Ovary (tissue), 10 donors: ENCODE measurements at places on chromosomes 2 and 18. TPM values are rescaled to one million over a fixed set of nuclear protein-coding genes. Genes with fewer than 3 reads are reported as not detected.

The CYS1 gene
- polyA plus RNA-seq: 5.9 TPM

The HRH4 gene
- 0.08 TPM for polyA plus RNA-seq

The TSPYL6 gene
- not detected for polyA plus RNA-seq

The PAIP2B gene
- 9.0 TPM for polyA plus RNA-seq

The FIGLA gene
- 3.3 TPM for polyA plus RNA-seq

The ACMSD gene
- polyA plus RNA-seq: not detected

The FBLN7 gene
- polyA plus RNA-seq: 5.0 TPM

The LYPD6B gene
- polyA plus RNA-seq: 0.33 TPM

The DNAH7 gene
- 0.30 TPM for polyA plus RNA-seq

The CEP76 gene
- 6.7 TPM for polyA plus RNA-seq

The ZRANB3 gene
- polyA plus RNA-seq: 2.6 TPM

The RAB31 gene
- 163 TPM for polyA plus RNA-seq

The MYO5B gene
- polyA plus RNA-seq: 1.2 TPM

The SERPINB4 gene
- polyA plus RNA-seq: 0.10 TPM

The OR6B2 gene
- not detected for polyA plus RNA-seq

The SLC35F5 gene
- 19.5 TPM for polyA plus RNA-seq

The VWC2L gene
- not detected for polyA plus RNA-seq

The KCNJ13 gene
- not detected for polyA plus RNA-seq

The IL1RL1 gene
- 2.1 TPM for polyA plus RNA-seq

The LYG2 gene
- not detected for polyA plus RNA-seq

The ARHGAP15 gene
- 2.6 TPM for polyA plus RNA-seq

The CCDC74A gene
- 14.6 TPM for polyA plus RNA-seq

The SLC23A3 gene
- polyA plus RNA-seq: 0.81 TPM

The SCG2 gene
- polyA plus RNA-seq: 3.6 TPM

The NPPC gene
- polyA plus RNA-seq: 0.23 TPM

The AQP12B gene
- polyA plus RNA-seq: not detected

The VWA3B gene
- 0.82 TPM for polyA plus RNA-seq

The SMYD1 gene
- not detected for polyA plus RNA-seq

The SAG gene
- not detected for polyA plus RNA-seq

The MARCO gene
- polyA plus RNA-seq: 1.8 TPM

The SYT4 gene
- 0.25 TPM for polyA plus RNA-seq

The DNAJC5G gene
- polyA plus RNA-seq: 0.16 TPM

The KIF5C gene
- polyA plus RNA-seq: 3.3 TPM

The SERPINB11 gene
- polyA plus RNA-seq: not detected

The TMEFF2 gene
- polyA plus RNA-seq: 0.07 TPM

The SERPINB13 gene
- polyA plus RNA-seq: not detected

The HYCC2 gene
- polyA plus RNA-seq: 3.4 TPM

The IL36RN gene
- not detected for polyA plus RNA-seq

The DQX1 gene
- polyA plus RNA-seq: 0.06 TPM

The ALPG gene
- polyA plus RNA-seq: 0.02 TPM

The EML6 gene
- polyA plus RNA-seq: 0.40 TPM

The AP1S3 gene
- 0.46 TPM for polyA plus RNA-seq

The DOK6 gene
- polyA plus RNA-seq: 3.5 TPM

The ASPRV1 gene
- 1.1 TPM for polyA plus RNA-seq
